ENCODE measurements at places on chromosomes 7 and 10.

DNA sequence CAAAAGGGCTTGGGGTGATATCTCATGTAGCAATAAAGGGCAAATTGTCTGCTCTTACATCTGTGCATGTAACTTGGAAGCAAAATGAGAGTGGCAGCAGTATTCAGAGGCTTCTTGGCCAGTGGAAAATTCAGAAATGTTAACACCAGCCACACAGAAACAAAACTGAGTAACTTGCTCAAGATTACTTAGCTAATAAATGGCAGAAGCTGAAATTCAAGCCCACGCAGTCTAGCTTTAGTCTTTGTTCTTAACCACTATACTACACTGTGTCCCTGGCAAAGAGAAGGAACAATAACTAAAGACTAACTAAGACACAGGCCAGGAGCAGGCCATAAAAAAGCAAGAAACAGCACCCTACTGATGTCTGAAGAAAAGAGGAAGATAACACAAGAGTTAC lies 185.9 kb upstream of the ASAH2 start:
- no peak for DNase-seq

DNA sequence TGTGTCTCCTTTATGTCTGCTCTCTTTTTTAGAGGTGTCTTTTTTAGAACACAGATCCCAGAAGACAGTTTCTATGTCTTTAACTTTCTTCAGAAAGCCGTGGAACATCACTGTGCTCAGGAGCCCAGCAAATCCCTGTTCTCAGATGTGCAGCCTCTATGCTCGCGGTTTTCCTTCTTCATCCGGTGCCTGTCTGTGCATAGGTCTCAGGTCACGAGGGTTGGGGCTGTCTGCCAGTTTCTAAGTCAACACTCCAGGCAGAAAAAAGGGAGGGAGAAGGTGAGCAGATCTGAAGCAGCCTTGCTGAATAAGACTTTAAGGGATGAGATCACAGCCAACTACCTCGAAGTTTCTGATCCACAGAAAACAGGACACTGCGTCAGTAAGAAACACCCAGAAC lies 68.5 kb downstream of the CRTAC1 start:
- DNase-seq = no peak

GRCh38 chr7:94547126-94547525 lies 37.5 kb downstream of the CASD1 start:
- no peak for DNase-seq

GRCh38 chr10:51700228-51700817 lies 928 bp upstream of the CSTF2T start:
- no peak for DNase-seq

DNA sequence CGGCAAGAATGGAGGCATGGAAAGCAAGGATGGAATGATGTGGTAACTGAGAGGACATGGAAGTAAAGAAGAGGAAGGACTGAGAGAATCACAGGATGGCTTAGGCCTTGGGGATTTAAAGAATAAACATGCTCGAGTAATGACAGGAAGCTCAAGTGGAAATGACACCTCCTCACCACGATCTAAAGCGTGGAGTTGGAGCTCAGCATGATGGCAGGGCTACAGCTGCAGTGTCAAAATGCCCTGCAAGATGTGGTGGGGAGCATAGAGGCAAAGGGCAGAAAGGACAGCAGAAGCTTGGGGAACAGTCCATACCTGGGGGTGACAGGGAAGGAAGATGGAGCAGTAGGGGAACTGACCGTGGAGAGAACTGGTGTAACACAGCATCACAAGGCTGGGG lies 229.5 kb upstream of the PLXNA4 start:
- no peak for DNase-seq

DNA sequence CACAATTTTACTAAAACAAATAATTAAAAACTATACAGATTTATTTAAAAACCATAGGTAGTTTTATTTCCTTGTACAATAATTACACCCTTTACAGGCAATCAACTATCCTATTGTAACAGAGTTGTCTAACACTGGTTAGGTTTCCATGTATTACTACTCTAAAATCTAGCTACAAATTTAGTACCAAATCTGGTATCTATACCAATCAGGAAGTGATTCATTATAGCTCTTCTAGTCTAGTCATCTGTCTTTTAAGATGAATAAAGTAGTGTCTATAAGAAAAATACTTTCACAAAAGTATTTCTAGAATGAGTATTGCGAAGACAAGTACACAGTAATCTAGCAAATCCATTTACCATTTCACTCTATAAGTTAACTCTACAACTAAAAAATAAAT lies 16.9 kb downstream of the ZNF800 start:
- no peak for DNase-seq

DNA sequence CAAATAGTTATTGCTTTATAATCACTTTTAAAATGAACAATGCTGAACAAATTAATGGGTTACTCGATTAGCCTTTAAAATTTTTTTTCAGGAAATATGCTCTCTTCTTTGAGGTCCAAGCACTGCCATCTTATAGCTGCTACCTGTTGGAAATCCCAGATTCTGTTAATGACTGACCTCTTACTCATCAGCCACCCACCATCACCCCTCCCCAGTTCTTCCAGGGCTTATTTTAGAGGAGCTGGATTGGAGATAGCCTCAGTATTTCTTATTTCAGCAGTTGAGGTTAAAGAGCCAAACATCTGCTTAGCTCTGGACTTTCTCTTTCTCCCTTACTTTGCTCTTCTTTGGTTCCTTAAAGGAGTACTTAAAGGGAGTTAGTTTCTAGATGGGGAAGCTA lies 420.0 kb downstream of the EXOC4 start:
- DNase-seq = no peak

DNA sequence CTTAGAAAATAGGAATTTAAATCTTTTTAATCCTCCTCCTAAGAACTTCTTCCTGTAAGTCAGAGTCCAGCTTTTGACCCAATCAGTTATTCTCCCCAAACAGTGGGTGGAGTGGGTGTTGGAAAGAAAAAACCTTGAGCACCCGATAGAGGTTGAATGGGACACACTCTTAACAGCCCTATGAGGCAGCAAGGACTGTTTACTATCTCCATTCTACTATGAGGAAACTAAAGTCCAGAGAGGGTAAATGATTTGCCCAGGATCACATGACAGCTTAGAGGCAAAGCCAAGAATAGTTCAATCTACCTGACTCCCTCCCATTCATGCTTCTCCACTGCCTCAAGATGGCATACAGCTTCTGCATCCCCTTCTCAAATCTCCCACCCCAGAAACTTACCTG lies 57.6 kb upstream of the SLC35B4 start:
- no peak for DNase-seq

GRCh38 chr7:54663603-54664234 lies 95.3 kb downstream of the SEC61G start:
- no peak for DNase-seq

- DNase-seq = peak; percentile 75
Measured at GRCh38 chr7:111835066-111835465, 272.8 kb upstream of the IMMP2L start.

DNA sequence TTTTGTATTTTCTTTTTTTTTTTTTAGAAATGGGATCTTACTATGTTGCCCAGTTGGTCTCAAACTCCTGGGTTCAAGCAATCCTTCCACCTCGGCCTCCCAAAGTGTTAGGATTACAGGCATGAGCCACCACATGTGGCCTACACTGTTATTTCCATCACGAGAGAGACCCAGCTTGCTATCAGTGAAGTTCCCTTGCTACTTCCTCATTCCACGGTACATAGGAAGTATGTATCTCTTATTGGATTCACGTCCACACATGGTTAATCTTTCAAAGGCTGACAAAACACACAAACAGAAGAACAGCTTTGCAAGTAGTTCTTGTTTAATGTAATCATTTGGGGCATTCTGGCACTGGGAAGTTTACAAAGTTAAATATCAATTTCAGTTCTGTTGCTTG lies 50.9 kb downstream of the DCLRE1A start:
- no peak for DNase-seq

GRCh38 chr10:20289070-20289828 lies 473.0 kb downstream of the PLXDC2 start:
- no peak for DNase-seq

DNA sequence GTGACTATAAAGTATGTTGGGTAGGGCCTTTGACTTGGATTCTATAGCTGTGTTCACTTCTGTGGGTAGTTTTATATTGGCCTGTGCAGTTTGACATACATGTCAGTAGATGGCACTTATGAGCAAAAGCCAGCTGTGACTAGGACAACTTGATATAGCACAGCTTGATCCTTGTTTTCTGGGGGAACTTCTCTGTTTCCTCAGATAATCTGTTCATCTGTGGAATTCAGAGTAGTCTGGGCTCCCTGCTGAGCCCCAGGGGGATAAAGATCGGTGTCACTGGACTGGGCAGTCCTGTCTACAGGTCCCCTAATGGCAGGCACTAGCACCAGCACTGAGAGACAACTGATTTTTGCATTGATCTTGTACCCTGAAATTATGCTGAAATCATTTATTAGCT lies 25.4 kb downstream of the CYP2C9 start:
- no peak for DNase-seq

- no peak for DNase-seq
Measured at GRCh38 chr7:27640884-27641574, 21.7 kb downstream of the HIBADH start.

DNA sequence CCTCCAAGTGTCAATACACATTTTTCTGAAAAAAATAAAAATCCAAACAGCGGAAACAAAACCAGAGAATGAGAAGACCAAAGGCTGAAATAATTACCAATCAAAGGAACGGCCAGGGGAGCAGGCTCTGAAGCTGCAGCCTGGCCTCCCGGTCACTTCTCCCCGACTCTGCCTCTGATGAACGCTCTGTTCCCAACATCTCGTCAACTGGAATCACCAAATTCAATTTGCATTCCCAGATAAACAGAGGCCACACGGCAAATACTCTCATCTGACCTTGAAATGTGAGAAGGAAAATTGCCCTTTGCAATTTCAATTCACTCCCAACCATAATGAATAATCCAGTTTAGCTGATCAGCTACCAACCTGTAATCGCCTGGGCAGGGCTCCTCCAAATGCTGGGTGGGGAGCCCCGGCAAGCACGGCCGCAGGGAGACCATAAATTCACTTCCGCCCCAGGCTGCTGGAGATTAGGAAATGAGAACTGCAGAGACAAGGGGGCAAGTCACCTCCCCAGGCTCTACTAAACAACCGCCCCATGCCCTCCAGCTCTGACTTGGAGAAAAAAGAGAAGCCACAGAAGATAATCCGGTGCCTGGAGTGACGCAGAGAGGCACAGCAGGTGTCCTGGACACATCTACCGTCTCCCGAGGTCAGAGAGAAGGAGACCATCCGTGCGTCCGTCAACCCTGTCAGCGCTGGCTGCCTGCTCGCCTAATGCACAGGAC lies 153.2 kb downstream of the MAD1L1 start:
- no peak for DNase-seq

GRCh38 chr10:9091530-9092093 lies 1037.1 kb downstream of the GATA3 start:
- DNase-seq = no peak

- DNase-seq = peak; percentile 40
Measured at GRCh38 chr10:94546049-94546900, 687 bp downstream of the HELLS start.

GRCh38 chr7:152709287-152710152 lies 33.6 kb upstream of the XRCC2 start:
- no peak for DNase-seq

DNA sequence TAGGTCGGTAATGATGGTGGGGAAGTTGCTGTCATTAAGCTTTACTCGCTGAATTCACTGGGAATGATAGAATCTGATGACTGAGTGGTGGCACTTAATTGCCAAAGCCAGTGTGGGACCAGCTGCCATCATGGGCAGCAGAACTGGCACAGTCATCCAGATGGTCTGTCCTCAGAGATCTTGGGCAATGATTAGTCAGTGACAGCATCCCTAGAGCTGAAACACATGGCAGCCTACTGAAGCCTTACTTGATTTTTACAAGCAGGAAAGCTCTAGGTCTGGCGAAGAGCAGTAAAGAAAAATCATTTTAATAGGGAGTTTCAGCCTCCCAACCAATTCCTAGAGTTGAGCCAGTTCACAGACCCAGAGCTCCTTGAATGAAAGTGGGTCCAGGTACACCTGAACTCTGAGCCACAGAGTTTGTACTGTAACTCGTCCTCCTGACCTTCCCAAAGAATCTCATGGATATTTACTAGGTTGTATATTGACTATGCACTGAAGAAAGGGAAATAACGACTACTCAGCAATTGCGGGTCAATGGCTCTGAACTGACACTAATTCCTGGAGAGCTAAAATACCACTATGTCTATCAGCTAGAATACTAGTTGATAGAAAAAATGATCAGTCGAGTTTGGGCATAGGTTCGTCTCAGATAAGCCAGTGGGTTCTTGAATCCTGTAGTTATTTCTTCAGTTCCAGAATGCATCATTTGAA lies 4.4 kb upstream of the ASB13 start:
- no peak for DNase-seq

GRCh38 chr7:45020915-45021314 lies 20.9 kb downstream of the CCM2 start:
- DNase-seq = no peak

GRCh38 chr10:78991187-78991586 lies 77.6 kb upstream of the ZMIZ1 start:
- DNase-seq = no peak

DNA sequence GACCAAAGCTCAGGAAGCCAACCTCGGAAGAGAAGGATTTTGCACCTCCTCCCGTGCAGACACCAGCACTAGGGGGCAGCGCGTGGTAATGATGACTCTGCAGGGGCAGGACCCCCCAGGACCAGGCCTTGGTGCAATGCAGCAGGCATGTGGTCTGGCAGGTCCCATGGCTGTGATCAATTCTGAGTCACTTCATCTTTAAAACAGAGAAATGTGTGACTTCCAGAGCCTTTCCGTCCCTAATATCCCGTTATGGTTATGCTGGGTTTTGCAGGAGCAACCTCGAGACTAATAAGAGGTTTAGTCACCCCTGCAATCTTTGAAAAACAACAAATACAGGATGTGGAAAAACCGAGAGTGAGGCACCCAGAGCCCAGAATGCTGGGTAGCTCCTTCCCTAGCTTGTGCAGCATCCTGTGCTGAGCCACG lies 30.2 kb upstream of the GJD4 start:
- DNase-seq = no peak
